Stimulated activated CD4-positive, alpha-beta T cell treated with anti-CD3 and anti-CD28 coated beads, Interleukin-1b, Interleukin-23, amount 100 ng/mL, for 1 hour (primary cell): ENCODE measurements at places on chromosomes 3 and 15.

- no peak for DNase-seq
Observed at GRCh38 chr15:77864211-77865105, 213.1 kb downstream of the TBC1D2B start.

DNA sequence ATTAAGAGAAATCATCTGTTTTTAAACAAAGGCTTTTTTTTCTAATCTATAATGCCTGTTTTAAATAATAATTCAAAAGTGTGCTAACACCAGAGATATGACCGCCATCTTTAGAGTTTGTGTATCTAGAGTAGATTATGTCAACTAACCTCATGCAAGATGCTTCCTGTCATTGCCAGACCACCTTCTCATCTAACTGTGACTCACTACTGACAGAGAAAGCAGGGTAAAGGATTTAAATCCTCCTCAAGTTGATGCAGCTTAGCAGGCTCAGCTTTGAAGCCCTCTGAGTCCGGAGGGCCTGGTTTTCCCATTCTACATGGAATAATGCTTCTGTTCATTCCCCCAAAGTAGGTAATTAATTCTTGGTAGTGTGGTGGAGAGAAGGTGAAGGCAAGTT, 108.5 kb downstream of the ECT2 start:
- no peak for DNase-seq

DNA sequence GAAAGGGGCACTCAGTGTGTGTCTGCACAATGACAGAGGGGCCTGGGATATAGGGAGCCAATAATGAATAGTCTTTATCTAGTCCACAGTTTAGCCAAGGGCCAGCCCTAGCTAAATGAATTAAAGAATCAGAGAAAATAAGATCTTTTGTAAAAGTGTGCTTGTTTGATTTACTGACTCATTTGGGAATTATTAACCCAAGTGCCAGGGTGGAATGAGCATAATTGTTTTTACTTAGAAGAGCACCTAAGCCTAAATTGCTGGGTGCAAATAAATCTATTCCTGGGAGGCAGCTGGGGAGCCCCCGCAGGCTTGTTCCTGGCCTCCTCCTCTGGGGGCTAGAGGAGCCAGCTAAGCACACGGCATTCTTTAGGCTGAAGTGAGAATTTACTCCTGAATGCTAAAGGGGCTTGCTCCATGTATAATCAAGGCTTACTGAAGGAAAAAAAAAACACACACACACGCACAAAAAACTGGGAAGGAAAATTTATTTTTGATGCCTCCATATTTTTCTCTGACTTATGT, 405.3 kb upstream of the SUCLG2 start:
- no peak for DNase-seq

DNA sequence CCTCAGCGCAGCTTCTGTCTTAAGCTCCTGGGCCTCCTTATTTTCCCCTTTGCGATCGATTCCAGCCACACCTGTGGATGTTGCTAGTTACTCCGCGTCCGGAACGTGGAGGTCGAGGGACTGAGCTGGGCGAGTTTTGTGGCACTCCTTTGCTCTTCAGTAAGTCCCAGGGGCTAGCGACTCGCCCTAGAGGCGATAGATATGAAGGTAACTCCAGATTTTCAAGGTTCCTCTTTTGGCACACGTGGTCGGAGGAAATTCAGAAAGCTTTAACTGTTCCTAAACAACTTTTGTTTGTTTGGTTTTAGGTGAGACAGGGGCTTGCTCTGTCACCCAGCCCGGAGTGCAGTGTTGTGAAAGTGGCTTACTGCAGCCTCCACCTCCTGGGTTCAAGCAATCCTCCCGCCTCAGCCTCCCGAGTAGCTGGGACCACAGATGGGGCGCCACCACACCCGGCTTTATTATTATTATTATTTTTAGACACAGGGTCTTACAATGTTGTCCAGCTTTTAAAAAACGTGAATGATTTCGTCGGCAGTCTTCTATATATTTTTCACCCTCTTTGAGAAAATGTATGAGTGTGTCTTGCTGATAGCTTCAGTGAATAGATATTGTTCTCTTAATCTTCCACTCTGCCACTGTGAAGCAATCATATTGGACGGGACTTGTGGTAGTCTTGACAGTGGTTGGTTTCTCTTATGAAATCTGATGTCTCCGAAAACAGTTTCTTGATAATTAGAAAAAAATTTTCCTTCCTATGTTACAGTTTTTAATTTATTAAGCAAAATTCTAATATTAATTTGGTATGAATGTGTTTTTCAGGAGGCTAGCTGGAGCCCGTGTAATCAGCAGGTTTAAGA, 785 bp downstream of the MFSD1 start:
- no peak for DNase-seq

- DNase-seq, result no peak
Observed at GRCh38 chr15:36779744-36780408, 200.4 kb downstream of the CDIN1 start.

- DNase-seq, result no peak
Observed at GRCh38 chr15:67004142-67004541, 61.3 kb upstream of the SMAD3 start.

DNA sequence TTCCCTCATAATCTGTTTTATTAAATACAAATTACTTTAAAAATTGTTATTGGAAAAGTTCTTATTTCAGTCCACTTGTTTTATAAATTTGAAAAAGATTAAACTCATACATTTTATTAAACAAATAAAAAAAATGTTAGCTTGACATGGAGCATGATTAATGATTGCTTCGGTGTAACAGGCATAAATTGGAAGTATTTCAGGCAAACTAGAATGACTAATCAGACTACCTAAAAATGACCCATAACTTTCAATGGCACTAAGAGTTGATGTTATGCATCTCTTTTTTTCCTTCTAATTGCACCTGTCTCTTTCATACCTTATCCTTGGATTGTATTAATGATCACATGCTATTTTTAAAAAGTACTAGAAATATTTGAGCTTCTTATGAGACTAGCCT, 343.3 kb downstream of the ZNF385D start:
- DNase-seq, result no peak
